CD4-positive, alpha-beta T cell treated with Interleukin-17A for 4 hours (primary cell): ENCODE measurements at places on chromosomes 1 and 21.
A peak's percentile ranks its signal among the peaks of the same experiment; 100 is the strongest.

DNA sequence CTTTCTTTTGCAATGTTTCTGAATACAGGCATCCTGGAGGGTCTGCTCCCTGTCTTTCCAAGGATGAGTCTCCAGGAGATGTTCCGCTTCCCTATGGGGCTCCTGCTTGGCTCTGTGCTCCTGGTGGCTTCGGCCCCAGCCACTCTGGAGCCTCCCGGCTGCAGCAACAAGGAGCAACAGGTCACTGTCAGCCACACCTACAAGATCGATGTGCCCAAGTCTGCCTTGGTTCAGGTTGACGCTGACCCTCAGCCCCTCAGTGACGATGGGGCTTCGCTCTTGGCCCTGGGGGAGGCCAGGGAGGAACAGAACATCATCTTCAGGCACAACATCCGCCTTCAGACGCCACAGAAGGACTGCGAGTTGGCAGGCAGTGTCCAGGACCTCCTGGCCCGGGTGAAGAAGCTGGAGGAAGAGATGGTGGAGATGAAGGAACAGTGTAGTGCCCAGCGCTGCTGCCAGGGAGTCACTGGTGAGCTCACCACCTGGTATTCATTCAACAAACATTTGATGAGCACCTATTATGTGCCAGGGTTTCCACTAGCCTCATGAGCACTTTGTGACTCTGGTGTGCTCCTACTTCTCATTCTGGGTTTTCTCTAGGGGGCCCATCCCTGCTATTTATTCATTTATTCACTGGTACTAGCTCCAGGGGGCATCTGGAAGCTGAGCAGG, 9.9 kb downstream of the TNN start:
- no peak for DNase-seq

GRCh38 chr1:216983823-216984222, 260.6 kb upstream of the ESRRG start:
- no peak for DNase-seq

DNA sequence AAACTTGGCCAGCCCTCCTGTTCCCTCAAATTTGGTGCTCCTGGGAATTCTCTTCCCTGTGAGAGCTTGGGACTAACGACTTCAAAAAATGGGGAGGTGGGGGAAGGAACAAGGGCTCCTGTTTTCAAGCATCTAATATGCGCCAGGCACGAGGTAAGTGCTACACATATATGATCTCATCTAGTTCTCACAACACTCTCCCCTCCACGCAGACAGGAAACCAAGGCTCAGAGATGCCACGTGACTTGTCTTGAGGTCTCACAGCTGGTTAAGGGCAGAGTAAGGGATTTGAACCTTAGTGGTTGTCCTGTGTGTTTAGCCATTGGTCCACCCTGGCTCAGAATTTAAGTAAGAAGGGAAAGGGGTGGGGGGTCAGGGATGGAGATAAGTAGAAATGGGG, 125.9 kb downstream of the DMRTB1 start:
- peak; percentile 22 for DNase-seq

- DNase-seq = no peak
Measured at GRCh38 chr1:200923601-200924000, 28.9 kb downstream of the INAVA start.

DNA sequence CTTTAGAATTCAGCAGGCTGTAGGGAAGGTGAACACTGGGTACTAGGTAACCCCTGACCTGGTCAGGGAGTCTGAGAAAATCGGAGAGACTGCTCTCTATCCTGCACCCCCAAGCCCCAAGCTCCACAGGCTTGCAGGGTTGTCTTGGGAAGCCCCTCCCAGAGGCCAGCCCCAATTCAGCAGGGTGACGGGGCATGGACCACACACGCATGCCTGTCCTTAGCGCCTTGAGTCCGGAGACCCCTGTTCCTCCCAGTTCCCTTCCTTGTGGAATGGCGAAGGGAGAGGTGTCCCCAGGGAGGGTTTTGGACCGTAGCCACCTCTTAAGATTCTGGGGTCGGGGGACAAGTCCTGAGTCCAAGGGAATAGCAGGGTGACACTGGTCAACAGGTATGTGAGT, 116.1 kb downstream of the HLCS start:
- no peak for DNase-seq

DNA sequence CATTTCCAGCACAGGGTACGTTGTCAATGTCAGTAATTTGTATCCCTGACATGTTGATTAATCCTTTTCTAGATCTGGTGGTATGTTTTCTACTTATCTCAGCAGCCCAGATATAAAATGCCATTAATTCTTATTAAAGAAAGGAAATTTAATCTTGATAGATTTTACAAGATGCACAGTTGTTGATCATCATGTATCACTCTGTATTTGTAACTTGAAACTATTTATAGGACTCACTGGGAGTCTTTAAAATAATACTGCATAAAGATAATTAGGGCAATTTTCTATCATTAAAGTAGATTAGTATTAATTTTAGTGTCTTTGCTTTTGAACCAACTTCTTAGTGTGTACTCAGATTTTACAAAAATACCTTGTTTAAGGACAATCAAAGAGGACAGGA, 84.9 kb downstream of the GREM2 start:
- no peak for DNase-seq

GRCh38 chr21:32958288-32959002, 67.3 kb upstream of the OLIG2 start:
- no peak for DNase-seq
